Right ventricle myocardium inferior (tissue), 1 donor: ENCODE measurements at places on chromosomes 1 and 21. TPM values are rescaled to one million over a fixed set of nuclear protein-coding genes. Genes with fewer than 3 reads are reported as not detected.

Gene LSS
- total RNA-seq = 61.0 TPM

Gene IL19
- not detected for total RNA-seq

Gene TNNT2
- total RNA-seq = 9,445 TPM

Gene KPRP
- total RNA-seq = not detected

- DNase-seq = peak; percentile 86
Observed at GRCh38 chr1:166174108-166174507, 7.3 kb upstream of the FAM78B start.

DNA sequence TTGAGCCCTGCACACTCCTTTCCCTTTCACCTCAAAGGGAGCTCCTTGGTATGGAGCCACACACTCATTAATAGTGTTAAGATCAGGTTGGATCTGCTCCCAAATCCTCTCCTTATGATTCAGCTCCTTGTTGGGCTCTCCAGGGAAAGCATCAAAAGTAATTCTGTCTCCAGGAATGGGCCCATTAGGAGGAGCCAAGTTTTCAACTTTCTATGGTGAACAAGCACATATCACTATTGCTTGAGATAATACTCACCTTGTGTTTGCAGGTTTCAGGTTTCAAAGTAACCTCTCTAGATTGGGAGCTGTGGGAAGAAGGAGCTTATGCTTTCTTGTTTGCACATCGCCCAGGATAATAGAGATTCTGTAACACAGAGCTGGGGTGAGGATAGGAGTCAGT is 164.8 kb downstream of the TNFSF18 start:
- DNase-seq = no peak

DNA sequence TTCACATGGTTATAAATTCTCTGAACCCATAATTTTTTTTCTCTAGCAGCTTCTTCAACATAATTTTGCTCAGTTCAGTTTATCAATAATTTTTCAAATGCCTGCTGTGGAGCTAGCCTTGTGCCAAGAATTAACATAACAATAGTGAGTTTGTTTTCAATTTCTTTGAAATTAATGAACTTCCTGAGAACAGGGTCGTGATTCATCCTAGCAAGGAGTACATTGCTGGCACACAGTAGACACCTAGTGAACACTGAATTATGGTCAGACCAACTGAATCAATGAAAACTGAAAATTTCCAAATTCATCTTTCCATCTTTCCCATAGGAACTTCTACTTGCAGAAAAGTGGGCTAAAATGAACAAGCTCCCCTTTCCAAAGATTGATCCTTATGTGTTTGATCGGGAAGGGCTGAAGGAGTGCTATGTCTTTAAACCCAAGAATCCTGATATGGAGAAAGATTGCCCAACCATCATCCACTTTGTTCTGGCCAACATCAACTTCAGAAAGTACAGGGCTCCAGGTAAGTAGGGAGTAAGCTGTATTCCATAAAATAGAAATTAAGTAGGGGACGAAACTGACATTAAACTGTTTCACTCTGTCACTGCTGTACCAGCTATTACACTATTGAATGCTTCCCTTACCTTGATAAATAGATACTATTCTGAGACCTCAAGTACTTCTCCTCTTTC is 148.7 kb downstream of the PLA2G4A start:
- DNase-seq = no peak

DNA sequence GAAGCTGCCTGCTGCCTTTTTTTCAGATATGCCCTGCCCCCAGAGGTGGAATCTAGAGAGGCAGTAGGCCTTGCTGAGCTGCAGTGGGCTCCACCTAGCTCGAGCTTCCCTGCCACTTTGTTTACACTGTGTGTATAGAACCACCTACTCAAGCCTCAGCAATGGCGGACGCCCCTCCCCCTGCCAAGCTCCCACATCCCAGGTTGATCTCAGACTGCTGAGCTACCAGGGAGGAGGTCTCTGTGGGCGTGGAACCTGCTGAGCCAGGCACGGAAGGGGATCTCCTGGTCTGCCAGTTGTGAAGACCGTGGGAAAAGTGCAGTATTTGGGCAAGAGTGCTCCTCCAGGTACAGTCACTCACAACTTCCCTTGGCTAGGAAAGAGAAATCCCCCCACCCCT is 65.1 kb downstream of the MSH4 start:
- no peak for DNase-seq

- DNase-seq = no peak
Observed at GRCh38 chr1:224500796-224501195, 66.2 kb upstream of the WDR26 start.

DNA sequence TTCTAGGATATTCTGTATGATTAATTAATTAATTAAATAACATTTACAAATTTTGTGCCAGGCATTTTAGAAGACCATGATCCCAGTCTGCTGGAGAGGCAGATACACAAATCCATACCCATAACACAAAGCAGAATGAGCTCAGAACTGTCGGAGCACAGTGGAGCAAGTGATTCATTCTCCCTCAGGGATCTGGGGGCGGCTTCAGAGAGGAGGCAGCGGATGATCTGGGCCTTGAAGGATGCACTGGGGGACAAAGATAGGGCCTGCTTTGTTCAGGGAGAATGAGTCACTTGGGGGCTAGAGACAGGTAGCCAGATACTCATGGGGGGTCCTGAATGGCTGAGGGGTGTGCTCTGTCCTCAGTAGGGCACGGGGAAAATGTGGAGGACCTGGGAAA is 50.9 kb upstream of the TRABD2B start:
- DNase-seq = no peak

GRCh38 chr1:234922987-234923386 is 205.7 kb downstream of the TOMM20 start:
- DNase-seq = no peak

DNA sequence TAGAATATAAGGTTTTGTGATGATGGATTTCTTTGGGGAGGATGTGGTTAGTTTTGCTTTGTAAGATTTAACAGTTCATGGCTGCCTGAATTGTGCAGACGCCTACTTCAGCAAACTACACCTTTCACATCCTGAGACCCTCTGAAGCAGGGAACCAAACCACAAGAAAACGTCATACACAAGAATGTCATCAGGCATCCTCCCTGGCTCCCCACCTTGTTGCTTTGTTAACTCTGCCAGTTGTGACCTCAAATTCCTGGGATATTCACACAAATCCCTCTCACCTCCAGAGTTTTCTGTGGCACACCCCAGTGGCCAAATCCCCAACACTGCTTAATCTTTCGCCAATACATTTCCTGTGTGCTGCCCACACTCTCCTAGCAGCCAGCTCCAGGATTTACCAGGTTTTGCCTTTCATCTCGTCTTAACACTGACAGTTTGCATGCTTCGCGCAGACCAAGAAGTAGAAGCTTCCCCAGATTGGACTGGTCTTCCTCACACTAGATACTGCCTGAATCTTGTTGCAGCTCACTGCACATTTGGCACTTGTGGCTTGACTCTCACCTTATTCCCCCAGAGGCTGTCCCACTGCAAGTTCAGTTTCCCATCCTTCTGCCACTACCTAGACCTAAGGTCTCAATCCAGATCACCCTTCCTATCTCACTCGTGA is 51.1 kb upstream of the CTTNBP2NL start:
- no peak for DNase-seq

- DNase-seq = no peak
Observed at GRCh38 chr1:48777219-48777895, 666 bp upstream of the BEND5 start.
